ENCODE measurements at places on chromosomes 12 and 14. TPM values are rescaled to one million over a fixed set of nuclear protein-coding genes. Genes with fewer than 3 reads are reported as not detected.
A peak's percentile ranks its signal among the peaks of the same experiment; 100 is the strongest.

TSPAN11 gene
- not detected for total RNA-seq

HSP90B1 gene
- total RNA-seq: 446 TPM

OVCH1 gene
- not detected for total RNA-seq

GRCh38 chr14:92585981-92586937 is 72.7 kb downstream of the RIN3 start:
- peak; percentile 36 for DNase-seq
- peaks cover 2% of the 10 kb centered on the region for H3K27me3 ChIP-seq
- H3K36me3 ChIP-seq: peaks cover 27% of the 10 kb centered on the region
- H3K4me3 ChIP-seq: peak overlapping the region; percentile 67
- H3K4me1 ChIP-seq: peaks cover 83% of the 10 kb centered on the region

DNA sequence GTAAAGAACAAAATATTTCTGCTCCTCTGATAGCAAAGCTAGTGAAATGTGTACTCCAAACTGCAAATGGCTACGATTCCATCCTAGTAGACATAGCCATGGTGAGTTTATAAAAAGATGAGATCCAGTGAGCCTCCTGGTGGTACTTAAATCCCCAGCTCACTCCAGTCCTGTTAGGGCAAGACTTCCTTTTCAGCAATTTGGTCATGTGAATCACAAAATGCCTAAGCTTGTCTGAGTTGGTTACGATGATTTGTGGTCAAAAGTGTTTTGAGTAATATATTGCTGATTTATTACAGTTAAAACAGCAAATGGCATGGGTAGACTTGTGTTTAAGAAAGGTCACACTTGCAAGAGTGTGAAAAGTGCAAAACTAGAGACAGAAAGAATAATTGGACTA is 102.7 kb upstream of the NAV3 start:
- H3K27ac ChIP-seq: no peak overlapping the region
- H3K4me1 ChIP-seq: no peaks in the 10 kb centered on the region
- no peak overlapping the region for H3K4me3 ChIP-seq
- DNase-seq: no peak

GRCh38 chr14:53741479-53742232 is 215.0 kb downstream of the BMP4 start:
- H3K4me3 ChIP-seq: no peak overlapping the region
- peaks cover 1% of the 10 kb centered on the region for H3K27me3 ChIP-seq
- no peaks in the 10 kb centered on the region for H3K36me3 ChIP-seq

DNA sequence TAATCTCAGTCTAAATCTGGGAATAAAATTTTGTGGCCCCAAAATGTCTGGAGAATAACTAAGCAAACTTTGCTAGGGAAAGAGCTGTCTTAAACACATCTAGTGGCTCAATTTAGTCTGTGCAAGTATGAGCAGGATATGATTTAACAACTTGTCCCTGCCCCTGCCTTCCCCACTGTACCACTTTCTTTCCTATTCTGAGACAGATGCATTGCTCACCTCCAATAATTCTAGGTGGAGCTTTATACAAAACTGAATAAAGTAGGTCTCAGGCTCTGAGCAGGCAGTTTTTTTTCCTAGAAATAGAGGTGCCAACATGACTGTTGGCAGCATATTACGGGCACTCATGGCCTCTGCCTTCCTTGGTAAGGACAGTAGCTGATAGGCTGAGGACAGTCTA is 412.1 kb downstream of the DAD1 start:
- no peak for DNase-seq
- H3K27me3 ChIP-seq: no peaks in the 10 kb centered on the region
- peaks cover 20% of the 10 kb centered on the region for H3K4me1 ChIP-seq
- no peak overlapping the region for H3K27ac ChIP-seq
- H3K4me3 ChIP-seq: no peak overlapping the region

DNA sequence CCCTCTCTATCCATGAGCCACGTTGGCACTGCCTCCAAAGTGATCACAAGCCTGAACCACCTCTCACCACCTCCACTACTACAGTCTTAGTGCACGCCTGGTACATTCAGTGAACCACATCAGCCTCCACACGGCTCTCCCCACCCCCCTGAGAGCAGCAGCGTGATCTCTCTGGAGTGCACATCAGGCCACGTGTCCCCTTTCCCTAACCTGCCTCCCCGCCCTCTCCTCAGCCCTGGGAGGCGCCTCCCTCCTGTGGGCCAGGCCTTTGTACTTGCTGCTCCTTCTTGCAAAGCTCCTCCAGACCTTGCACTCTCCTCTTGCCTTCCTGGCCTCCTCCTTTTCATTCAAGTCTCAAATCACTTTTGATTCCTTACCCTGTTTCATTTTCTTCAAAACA is 49.8 kb downstream of the SLC6A12 start:
- H3K27ac ChIP-seq: no peak overlapping the region
- no peak overlapping the region for H3K4me3 ChIP-seq
- no peaks in the 10 kb centered on the region for H3K4me1 ChIP-seq
- no peaks in the 10 kb centered on the region for H3K27me3 ChIP-seq
- H3K36me3 ChIP-seq: no peaks in the 10 kb centered on the region

- H3K27ac ChIP-seq: no peak overlapping the region
- no peaks in the 10 kb centered on the region for H3K27me3 ChIP-seq
- H3K36me3 ChIP-seq: no peaks in the 10 kb centered on the region
- no peak for DNase-seq
- H3K4me3 ChIP-seq: no peak overlapping the region
- H3K4me1 ChIP-seq: no peaks in the 10 kb centered on the region
Observed at GRCh38 chr12:85985996-85986395, 111.9 kb downstream of the NTS start.

DNA sequence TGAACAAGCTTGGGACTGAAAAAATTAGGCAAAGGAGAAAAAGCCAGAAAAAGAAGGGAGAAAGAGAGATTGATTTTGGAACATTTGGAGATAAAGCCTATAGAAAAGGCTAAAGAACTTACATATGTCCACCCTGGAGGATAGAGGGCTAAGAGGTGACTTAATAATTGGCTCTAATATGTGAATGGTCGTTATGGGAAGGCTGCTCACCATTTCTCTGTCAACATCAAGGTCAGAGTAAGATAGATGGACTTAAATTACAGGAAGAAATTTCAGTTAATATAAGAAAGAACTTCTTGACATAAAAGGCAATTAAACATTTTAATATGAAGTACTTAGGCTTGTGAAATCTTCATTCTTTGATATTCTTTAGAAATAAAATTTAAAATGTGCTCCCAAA is 238.6 kb downstream of the TRHDE start:
- H3K4me1 ChIP-seq: no peaks in the 10 kb centered on the region
- H3K27ac ChIP-seq: no peak overlapping the region
- H3K36me3 ChIP-seq: no peaks in the 10 kb centered on the region
- no peaks in the 10 kb centered on the region for H3K27me3 ChIP-seq
- DNase-seq: no peak

- peaks cover 8% of the 10 kb centered on the region for H3K36me3 ChIP-seq
- no peak overlapping the region for H3K27ac ChIP-seq
- H3K4me1 ChIP-seq: peaks cover 53% of the 10 kb centered on the region
- no peak overlapping the region for H3K4me3 ChIP-seq
- no peak for DNase-seq
Observed at GRCh38 chr12:53495903-53496751, 3.1 kb downstream of the MAP3K12 start.

GRCh38 chr14:92945959-92946846 is 23.3 kb downstream of the CHGA start:
- no peak overlapping the region for H3K4me3 ChIP-seq
- H3K4me1 ChIP-seq: no peaks in the 10 kb centered on the region
- H3K36me3 ChIP-seq: no peaks in the 10 kb centered on the region
- no peaks in the 10 kb centered on the region for H3K27me3 ChIP-seq

DNA sequence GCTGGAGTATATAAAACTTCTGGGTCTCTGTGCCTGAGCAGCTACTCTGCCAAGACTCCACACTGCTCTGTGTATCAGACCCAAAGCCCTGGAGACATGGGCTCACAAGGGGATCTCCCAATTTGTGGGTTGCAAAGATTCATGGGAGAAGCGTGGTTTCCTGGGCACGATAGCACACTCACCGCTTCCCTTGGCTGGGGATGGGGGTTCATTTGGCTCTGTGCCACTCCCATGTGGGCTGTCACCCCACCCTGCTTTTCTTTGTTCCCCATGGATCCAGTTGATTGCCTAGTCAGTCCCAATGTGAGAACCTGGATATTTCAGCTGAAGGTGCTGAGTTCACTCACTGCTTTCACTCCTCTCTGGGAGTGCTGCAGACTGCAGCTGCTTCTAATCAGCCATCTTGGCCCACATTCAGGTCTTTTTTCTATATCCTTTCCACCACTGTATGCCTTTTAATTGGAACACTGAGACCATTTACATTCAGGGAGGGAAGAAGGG is 40.0 kb upstream of the PCNX4 start:
- H3K4me1 ChIP-seq: peaks cover 9% of the 10 kb centered on the region
- H3K27me3 ChIP-seq: peaks cover 5% of the 10 kb centered on the region
- DNase-seq: no peak
- no peak overlapping the region for H3K27ac ChIP-seq
- H3K4me3 ChIP-seq: no peak overlapping the region

GRCh38 chr12:25186788-25187402 is 8.1 kb downstream of the DNAI7 start:
- H3K4me1 ChIP-seq: peaks cover 24% of the 10 kb centered on the region
- peak overlapping the region; percentile 45 for H3K4me3 ChIP-seq
- DNase-seq: no peak
- H3K27me3 ChIP-seq: peaks cover 2% of the 10 kb centered on the region
- peak overlapping the region; percentile 40 for H3K27ac ChIP-seq

DNA sequence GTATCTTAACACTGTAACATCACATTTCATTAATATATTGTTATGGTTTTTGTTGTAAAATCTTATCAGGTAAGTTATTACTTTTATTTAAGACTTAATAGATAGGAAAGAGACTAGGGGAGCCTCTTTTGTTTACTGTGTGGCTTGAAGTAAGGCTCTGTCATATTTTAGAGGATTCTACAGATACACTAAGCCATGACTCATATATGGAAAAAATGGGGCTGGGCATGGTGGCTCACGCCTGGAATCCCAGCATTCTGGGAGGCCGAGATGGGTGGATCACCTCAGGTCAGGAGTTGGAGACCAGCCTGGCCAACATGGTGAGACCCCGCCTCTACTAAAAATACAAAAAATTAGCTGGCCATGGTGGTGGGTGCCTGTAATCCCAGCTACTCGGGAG is 23.6 kb upstream of the NPFF start:
- H3K27ac ChIP-seq: no peak overlapping the region
- no peak for DNase-seq
- no peak overlapping the region for H3K4me3 ChIP-seq

GRCh38 chr14:99077844-99078236 is 194.2 kb downstream of the BCL11B start:
- peaks cover 16% of the 10 kb centered on the region for H3K4me1 ChIP-seq
- DNase-seq: no peak
- peaks cover 2% of the 10 kb centered on the region for H3K27me3 ChIP-seq
- no peak overlapping the region for H3K4me3 ChIP-seq
- H3K36me3 ChIP-seq: peaks cover 1% of the 10 kb centered on the region

DNA sequence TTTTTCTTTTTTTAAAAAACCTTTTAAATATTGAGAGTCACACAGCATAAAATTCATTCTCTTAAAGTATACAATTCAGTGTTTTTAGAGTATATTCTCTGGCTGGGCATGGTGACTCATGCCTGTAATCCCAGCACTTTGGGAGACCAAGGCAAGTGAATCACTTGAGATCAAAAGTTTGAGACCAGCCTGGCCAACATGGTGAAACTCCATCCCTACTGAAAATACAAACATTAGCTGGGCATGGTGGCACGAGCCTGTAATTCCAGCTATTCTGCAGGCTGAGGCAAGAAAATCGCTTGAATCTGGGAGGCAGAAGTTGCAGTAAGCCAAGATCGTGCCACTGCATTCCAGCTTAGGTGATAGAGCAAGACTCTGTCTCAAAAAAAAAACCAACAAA is 68.4 kb upstream of the BCAT1 start:
- DNase-seq: no peak
- H3K27ac ChIP-seq: no peak overlapping the region
- H3K36me3 ChIP-seq: no peaks in the 10 kb centered on the region
- no peak overlapping the region for H3K4me3 ChIP-seq
- no peaks in the 10 kb centered on the region for H3K4me1 ChIP-seq

DNA sequence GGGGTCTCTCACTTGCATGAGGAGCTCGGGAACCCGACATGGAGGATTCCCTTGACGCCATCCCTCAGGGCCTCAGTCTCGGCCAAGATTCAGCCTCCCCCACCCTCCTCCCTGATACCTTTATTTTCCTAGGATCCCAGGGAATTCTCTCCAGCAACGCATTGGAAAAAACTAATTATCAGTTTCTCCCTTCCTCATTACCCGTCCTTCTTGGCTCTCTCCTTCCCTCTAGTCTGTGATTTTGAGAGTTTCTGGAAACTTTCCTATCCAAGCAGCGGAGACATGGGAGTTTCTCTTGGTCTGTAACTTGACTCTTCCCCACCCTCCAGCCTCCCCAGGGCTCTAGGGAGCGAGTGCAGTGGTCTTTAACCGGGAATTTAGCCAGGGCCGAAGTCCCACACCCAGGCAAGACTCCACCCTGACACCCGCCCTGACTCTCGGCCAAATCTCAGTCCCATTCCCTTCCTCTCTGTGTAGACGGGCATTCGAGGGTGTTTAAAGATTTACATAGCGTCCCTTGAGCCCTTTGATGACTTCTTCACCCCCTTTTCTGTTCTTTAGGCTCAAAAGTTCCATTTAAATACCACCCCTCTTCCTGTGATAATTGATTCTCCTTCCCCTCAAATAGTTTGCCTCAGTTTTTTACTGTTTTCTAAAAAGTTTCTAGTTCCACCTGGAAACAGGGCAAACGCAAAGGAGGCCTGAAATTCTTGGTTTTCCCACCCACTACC is 6.7 kb downstream of the HOXC5 start:
- H3K36me3 ChIP-seq: no peaks in the 10 kb centered on the region
- peaks cover 71% of the 10 kb centered on the region for H3K27me3 ChIP-seq
- no peak overlapping the region for H3K27ac ChIP-seq
- no peak for DNase-seq
- H3K4me1 ChIP-seq: peaks cover 7% of the 10 kb centered on the region

GRCh38 chr12:19932413-19932812 is 435.9 kb upstream of the PDE3A start:
- H3K27ac ChIP-seq: no peak overlapping the region
- H3K4me3 ChIP-seq: no peak overlapping the region
- no peaks in the 10 kb centered on the region for H3K27me3 ChIP-seq
- no peak for DNase-seq
